Head of caudate nucleus (tissue), 42 donors: ENCODE measurements at places on chromosomes 3 and 15.

DNA sequence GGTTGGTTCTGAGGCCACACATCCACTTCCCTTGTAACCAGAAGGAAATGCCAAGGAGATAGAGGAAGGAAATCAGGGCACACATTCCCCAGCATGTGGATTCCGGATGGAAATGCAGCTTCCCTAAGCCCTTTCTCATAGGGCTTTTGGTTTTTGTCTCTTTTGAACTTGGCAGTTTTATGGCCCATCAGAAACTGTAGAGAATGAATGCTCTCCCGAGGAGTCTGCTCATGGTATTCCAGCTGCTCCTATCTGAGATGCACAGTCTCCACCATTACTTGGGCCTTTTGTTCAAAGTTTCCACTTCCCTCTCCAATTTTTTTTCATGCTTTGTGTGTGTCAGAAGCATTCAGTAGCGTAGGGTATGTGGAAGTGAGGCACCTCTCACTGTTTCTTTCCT lies 21.2 kb downstream of the XYLB start:
- no peak for DNase-seq

- DNase-seq = no peak
These were observed 400.8 kb upstream of the PROK2 start for GRCh38 chr3:72185549-72186399.

DNA sequence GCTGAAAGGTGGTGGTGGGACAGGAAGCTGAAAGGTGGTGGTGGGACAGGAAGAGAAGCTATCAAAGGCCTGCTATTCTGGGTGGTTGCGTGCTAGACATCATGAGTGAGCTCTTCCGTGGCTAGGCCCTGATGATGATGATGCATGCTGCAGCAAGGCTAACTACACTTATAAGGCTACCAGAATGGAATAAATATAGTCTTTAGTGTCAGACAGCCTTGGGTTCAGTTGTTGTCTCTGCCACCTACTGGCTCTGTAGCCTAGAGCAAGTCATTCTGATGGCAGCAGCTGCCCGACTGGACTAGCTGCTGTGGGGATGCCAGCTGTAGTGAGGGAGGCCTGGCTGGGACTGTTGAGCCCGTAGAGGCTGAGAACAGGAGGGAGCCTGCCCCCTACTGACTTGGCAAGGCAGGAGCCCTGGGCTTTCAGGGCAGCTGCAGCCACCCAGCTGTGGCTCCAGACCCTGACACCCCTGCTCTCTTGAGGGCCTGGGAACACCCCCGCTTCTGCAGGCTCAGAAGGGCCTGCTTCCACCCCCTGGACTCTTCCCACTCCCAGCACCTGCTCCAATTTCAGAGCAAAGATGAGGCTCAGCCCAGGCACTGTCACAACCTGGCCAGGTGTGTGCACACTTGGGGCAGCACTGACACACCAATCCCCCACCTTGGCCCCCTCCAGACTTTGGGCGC lies 21.4 kb upstream of the ZBED2 start:
- no peak for DNase-seq

- no peak for DNase-seq
These were observed 15.3 kb downstream of the ST8SIA2 start for GRCh38 chr15:92409006-92409405.

DNA sequence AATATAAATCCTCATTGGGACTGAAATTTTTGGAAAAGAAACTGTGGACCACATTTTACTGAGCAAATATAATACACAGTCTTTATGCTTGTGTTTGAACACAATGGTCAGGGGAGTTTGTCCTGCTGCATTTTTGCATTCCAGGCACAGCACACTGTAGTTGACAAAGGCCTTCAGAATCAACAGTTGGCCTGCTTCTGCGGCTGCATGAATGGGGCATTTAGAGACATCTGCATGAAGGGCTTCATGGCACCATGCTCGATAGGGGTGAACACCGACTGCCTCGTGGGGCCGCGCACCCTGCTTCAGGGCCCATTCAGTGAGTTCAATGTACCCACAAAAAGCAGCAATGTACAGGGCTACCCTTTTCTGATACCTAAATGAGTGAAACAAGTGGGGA lies 15.4 kb upstream of the COMMD2 start:
- DNase-seq = peak; percentile 68

DNA sequence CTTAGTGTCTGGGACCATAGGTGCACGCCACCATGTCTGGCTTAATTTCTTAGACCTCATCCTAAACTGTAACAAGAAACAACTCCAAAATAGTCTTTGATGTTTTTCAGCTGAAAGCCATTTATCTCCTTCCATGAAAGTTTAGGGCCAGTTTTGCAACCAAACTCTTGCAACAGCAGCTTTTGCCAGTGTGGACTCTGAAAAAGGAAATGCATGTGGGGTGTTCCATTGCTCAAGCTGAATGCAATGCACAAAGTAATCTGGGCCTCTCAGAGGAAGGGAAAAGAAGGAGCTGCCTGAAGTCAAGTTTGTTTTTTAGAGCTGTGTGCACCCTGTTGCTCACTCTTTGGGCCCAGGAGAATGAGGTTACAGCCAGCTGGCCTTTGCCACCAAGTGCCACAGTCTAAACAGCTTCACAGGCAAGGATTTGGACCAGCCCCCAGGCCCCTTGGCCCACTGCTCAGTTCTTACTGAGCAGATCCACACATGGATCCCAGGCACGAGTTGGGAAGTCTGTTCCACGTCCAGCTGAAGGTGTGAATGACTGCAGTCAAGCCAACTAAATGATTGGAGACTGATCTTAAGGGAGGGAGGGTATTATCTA lies 212.3 kb upstream of the LRRFIP2 start:
- DNase-seq = no peak

DNA sequence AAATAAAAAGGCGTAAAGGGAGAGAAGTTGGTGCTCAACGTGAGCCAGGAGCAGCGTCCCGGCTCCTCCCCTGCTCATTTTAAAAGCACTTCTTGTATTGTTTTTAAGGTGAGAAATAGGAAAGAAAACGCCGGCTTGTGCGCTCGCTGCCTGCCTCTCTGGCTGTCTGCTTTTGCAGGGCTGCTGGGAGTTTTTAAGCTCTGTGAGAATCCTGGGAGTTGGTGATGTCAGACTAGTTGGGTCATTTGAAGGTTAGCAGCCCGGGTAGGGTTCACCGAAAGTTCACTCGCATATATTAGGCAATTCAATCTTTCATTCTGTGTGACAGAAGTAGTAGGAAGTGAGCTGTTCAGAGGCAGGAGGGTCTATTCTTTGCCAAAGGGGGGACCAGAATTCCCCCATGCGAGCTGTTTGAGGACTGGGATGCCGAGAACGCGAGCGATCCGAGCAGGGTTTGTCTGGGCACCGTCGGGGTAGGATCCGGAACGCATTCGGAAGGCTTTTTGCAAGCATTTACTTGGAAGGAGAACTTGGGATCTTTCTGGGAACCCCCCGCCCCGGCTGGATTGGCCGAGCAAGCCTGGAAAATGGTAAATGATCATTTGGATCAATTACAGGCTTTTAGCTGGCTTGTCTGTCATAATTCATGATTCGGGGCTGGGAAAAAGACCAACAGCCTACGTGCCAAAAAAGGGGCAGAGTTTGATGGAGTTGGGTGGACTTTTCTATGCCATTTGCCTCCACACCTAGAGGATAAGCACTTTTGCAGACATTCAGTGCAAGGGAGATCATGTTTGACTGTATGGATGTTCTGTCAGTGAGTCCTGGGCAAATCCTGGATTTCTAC lies at the start of gene RARB:
Gene RARB, plus strand, starts transcription at position 322 of the 847 bp plus-strand sequence. Its CDS starts 469 bp downstream, at position 791.
- peak; percentile 81 for DNase-seq

- DNase-seq = no peak
These were observed 142.2 kb downstream of the ALDH1A2 start for GRCh38 chr15:57923306-57923705.

DNA sequence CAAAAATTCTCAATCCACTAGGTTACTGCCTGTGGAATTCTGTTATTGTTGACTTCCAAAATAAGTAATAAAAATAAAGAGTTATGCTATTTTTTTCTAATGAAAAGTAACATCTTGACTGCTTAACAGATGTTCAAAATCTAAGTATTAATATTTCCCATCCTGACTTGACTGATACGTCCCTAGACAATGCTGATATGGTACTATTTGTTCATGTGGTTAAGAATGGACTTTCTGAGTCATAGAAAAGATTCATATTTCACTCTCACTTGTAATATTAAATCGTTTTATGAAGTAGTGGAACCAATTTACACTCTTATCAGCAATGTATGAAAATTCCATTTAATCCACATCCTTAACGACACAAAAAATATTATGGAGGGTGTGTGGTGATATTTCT lies 104.8 kb upstream of the PLSCR5 start:
- DNase-seq = no peak

DNA sequence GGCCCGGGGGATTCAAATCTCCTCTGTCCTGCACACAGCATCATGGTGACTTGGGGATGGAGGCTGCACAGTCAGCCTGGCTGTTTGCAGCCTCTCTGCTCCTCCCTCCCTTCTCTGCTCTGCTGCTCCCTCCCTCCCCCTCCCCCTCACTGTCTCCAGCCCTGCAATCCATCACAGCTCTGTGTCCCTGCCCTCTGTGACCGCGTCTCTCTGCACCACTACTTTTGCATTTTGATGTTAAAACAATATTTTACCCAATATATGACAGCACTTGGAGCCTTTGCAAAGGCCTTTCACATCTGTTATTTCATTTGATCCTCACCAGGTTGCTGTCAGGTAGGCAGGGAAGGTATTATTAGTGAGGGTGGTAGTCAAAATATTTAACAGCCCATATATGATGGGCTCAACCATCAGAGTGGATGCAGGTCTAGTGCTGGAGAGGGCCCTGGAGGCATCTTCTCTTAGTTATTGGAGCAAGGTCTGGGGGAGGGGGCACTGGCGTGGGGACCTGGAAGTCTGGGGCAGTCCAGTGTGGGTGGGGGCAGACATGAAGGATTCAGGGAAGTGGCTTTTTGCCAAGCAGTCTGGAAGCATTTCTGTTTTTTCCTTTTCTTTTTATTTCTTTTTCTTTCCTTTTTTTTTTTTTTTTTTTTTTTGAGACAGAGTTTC lies 16.3 kb upstream of the VPS8 start:
- no peak for DNase-seq

GRCh38 chr3:124923833-124924232 lies 10.7 kb downstream of the MUC13 start:
- DNase-seq = no peak

- DNase-seq = no peak
These were observed 4.4 kb downstream of the ZBTB38 start for GRCh38 chr3:141372656-141373055.

GRCh38 chr3:187941135-187941847 lies 196.0 kb upstream of the BCL6 start:
- DNase-seq = no peak

- no peak for DNase-seq
These were observed 248.9 kb downstream of the SV2B start for GRCh38 chr15:91348752-91349500.

DNA sequence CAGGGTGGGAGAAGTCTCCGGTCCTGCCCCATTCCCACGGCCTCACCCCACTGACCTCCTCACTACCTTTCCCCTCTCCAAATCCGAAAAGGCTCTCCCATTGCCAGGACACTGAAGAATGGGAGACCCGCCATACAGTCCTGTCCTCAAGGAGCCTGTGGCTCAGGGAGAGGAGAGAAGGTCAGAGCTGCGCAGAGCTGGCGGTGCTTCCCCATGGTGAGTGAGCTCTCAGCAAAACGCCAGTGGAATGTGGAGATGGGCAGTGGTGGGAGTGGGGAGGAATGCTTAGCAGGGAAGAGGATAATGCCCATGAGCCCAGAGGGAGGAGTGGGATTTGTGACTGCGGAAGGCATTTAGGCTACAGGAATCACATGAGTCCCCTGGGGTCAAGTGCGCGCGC lies 20.1 kb downstream of the FAM43A start:
- no peak for DNase-seq

DNA sequence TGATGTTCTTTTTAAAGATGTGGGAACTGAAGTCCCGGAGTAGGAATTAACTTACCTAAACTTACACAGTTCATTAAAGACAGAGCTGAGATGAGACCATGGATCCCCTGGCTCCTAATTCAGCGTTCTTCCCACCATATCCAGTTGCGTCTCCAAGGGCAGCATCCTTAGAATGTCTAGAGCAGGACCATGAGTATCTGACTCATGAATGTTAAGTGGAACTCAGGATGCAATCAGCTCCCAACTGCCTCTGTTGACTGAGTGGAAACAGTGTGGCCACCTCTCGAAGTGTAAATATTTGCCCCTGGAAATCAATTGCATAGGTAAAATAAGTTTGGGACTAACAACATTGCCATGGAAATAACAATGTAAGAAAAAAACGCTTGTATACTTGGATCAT lies 2.5 kb downstream of the SNTN start:
- no peak for DNase-seq

DNA sequence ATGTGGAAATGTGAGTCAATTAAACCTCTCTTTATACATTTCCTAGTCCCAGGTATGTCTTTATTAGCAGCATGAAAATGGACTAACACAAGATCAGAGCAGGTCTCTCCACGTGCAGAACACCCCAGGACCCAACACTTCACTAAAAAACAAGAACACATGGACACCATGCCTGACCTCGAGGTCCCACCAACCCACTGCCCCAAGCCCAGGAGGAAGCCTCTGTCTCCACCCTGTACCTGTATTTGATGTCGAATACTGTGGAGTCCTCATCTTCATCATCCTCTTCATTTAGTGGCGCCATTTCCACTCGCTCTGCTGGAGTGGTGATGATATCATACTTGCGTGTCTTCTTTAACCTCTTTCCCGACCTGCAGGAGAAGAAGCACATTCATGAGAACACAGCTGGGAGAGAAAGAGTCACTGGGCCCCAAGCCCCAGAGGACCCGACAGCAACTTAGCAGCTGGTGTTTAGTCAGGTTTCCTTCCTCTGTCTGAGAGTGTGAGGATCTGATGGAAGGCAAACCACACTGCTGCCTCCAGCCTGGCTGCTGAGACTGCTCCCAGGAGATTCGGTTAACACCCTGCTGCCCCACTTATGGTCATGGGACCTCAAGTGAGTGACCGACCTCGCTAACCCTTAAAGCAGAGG lies 25.5 kb downstream of the FAM174B start:
- DNase-seq = no peak

GRCh38 chr3:175383813-175384212 lies 524.7 kb downstream of the NAALADL2 start:
- DNase-seq = no peak

- peak; percentile 49 for DNase-seq
These were observed 175.4 kb upstream of the LINGO1 start for GRCh38 chr15:77808075-77808474.

GRCh38 chr3:99892332-99892731 lies 74.7 kb downstream of the CMSS1 start:
- no peak for DNase-seq

DNA sequence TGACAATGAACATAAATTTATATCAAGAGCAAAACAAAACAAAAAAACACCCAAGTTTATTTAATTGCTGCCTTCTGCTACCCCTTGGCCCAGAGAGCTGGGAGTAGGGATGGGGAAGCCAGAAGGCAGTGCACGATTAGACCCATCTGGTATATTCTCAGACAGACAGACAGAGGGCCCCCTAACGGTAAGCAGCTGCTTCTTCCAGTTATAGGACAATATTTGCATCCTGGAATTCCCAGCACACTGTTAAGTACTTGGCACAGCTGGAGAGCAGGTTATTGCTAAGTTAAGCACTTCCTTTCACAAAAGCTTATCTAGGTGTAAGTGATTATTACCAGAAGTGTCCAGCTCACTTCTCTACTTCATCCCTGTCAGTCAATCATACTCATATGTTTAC lies 39.3 kb downstream of the C2CD4B start:
- DNase-seq = no peak
